ENCODE measurements at places on chromosomes 4 and X. TPM values are rescaled to one million over a fixed set of nuclear protein-coding genes. Genes with fewer than 3 reads are reported as not detected.
A peak's percentile ranks its signal among the peaks of the same experiment; 100 is the strongest.

Gene CTSO
- 23.6 TPM for total RNA-seq

Gene TCEAL2
- 0.26 TPM for total RNA-seq

Gene SPANXN4
- not detected for total RNA-seq

Gene ALPK1
- 50.2 TPM for total RNA-seq

Gene UPF3B
- 2.3 TPM for total RNA-seq

DNA sequence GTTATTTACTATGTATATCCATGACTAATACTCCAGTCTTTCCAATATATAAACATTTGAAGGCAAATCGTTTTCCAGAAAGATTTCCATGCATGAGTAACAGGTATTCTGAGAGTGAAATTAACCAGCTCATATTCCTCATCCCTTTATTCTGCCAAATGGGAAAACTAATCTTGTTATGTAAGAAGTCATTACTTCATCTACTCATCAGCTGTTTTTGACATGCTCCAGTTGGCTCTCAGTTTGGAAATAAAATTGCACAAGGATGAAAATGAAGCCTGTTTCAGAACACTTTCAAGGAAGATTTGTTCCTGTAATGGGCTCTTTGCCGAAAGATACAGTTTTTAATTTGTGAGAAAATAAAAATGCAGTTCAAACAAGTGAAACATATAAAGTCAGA, 121.9 kb downstream of the KCTD8 start:
- DNase-seq, result peak; percentile 32
- H3K4me3 ChIP-seq, result no peak overlapping the region
- H3K36me3 ChIP-seq, result no peaks in the 10 kb centered on the region
- H3K27ac ChIP-seq, result no peak overlapping the region

GRCh38 chr4:77352192-77352591, 195.2 kb downstream of the CCNG2 start:
- H3K27ac ChIP-seq, result no peak overlapping the region
- no peak for DNase-seq
- no peaks in the 10 kb centered on the region for H3K36me3 ChIP-seq
- no peaks in the 10 kb centered on the region for H3K27me3 ChIP-seq
- no peaks in the 10 kb centered on the region for H3K4me1 ChIP-seq

DNA sequence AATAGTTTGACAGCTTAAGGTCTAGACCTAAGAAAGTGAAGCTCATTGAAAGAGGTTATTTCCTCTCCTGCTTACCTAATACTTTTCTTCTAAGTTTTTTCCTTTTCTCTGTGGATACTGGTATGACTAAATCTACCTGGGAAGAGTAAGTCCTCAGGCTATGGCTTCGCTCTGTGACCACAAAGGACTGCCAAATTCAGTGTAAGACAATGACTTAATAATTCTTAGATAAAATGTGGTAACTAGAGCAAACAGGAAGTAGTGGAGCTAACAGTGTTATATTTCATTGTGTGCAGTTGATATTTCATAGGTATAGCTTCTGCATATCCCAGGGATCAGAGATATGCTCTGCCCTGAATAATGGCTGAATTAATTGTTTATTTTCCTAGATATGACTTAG, 418.9 kb downstream of the CCSER1 start:
- H3K27me3 ChIP-seq, result no peaks in the 10 kb centered on the region
- H3K4me1 ChIP-seq, result no peaks in the 10 kb centered on the region
- no peaks in the 10 kb centered on the region for H3K36me3 ChIP-seq
- no peak overlapping the region for H3K27ac ChIP-seq

GRCh38 chrX:50470103-50471031, at the start of gene DGKK:
TSS of gene DGKK (minus strand) at chrX:50470825. CDS start at chrX:50470678, 147 bp downstream.
- no peak for DNase-seq
- no peaks in the 10 kb centered on the region for H3K36me3 ChIP-seq
- no peak within 1 kb of the TSS for H3K4me3 ChIP-seq
- no peak within 1 kb of the TSS for H3K27ac ChIP-seq
- H3K4me1 ChIP-seq, result no peaks in the 10 kb centered on the region
- peaks cover 15% of the 10 kb centered on the region for H3K27me3 ChIP-seq

GRCh38 chr4:161132715-161133425, 1030.9 kb downstream of the FSTL5 start:
- H3K36me3 ChIP-seq, result no peaks in the 10 kb centered on the region
- no peak overlapping the region for H3K27ac ChIP-seq
- H3K4me3 ChIP-seq, result no peak overlapping the region
- DNase-seq, result no peak
- no peaks in the 10 kb centered on the region for H3K27me3 ChIP-seq

DNA sequence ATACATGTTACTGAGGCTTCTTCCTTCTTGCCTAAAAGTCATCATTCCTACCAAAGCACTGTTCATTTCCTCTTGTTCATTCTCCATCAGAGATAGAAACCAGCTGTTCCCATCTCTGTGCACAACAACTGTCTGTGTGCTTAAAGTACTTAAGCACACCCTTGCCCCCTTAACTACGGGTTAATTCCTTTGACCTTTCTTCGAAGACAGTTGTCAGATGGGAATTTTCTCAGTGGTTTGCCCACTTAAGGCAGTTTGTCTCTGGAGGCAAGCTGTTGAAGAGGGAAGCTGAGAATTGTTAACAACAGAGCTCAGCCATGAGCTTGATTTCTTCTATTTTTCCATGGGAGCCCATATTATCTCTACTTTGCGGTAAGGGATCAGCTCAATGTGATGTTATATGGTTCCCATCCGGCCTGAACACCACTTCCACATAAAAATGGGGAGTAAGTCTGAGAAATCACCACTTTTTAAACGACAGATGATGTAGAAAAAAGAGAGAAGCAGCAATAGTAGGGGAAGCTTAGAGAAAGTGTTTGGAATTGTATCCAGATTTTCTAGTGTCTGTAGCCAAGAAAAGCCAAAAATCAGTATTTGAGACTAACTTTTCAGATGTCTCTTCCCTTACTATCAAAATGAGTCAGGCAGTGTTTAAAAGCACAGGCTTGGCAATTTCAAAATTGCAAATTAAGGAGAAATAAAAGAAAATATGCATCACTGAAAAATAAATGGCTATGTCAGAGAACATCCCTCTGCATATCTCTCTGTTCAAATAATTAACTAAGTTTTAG, 194.4 kb downstream of the SLIT2 start:
- H3K27ac ChIP-seq, result no peak overlapping the region
- H3K36me3 ChIP-seq, result no peaks in the 10 kb centered on the region
- DNase-seq, result no peak
- H3K4me3 ChIP-seq, result no peak overlapping the region
- no peaks in the 10 kb centered on the region for H3K4me1 ChIP-seq

GRCh38 chr4:113888006-113888405, 91.4 kb downstream of the ARSJ start:
- no peak overlapping the region for H3K27ac ChIP-seq
- H3K27me3 ChIP-seq, result no peaks in the 10 kb centered on the region
- DNase-seq, result no peak
- H3K4me1 ChIP-seq, result peaks cover under 1% of the 10 kb centered on the region

GRCh38 chr4:178086320-178086719, 644.1 kb upstream of the AGA start:
- H3K27ac ChIP-seq, result no peak overlapping the region
- no peaks in the 10 kb centered on the region for H3K4me1 ChIP-seq
- no peaks in the 10 kb centered on the region for H3K36me3 ChIP-seq
- DNase-seq, result peak; percentile 0

- DNase-seq, result peak; percentile 86
- peak overlapping the region; percentile 76 for H3K27ac ChIP-seq
- H3K36me3 ChIP-seq, result no peaks in the 10 kb centered on the region
Observed at GRCh38 chrX:2707334-2707760, 16.3 kb downstream of the CD99 start.

- H3K36me3 ChIP-seq, result no peaks in the 10 kb centered on the region
- no peak overlapping the region for H3K27ac ChIP-seq
- H3K4me1 ChIP-seq, result no peaks in the 10 kb centered on the region
- H3K27me3 ChIP-seq, result no peaks in the 10 kb centered on the region
Observed at GRCh38 chr4:8791609-8792008, 80.0 kb downstream of the HMX1 start.

DNA sequence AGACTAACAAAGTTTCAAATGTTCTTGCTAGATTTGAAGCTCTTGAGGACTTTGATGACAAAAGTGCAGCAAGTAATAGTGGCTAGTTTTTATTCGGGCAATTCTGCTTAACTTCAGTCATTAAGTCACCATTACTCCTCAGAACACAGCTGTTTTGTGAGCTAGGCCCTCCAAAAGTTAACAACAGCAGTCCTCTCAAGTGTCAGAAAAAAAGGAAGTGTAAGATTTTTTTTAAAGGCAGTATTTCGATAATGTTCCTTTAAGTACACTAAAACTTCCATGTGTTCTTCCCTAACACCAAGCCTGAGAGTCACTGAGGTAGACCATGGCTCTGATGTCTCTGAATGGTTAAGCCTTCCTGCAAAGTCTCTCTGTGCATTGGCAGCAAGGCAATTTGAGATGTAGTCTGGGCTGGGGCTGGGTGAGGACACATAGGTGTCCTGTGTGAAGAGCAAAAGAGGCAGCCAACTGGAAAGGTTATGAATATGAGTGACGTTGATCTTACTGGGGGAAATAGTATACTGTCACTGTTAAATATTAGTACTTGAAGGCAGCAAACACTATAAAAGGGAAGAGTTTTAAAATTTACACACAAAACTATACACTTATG, 174.0 kb upstream of the MAP3K15 start:
- H3K4me1 ChIP-seq, result no peaks in the 10 kb centered on the region
- no peak for DNase-seq
- H3K27me3 ChIP-seq, result no peaks in the 10 kb centered on the region
- H3K27ac ChIP-seq, result no peak overlapping the region
- no peaks in the 10 kb centered on the region for H3K36me3 ChIP-seq

- no peak overlapping the region for H3K4me3 ChIP-seq
- no peaks in the 10 kb centered on the region for H3K27me3 ChIP-seq
- no peaks in the 10 kb centered on the region for H3K4me1 ChIP-seq
- no peak for DNase-seq
- no peaks in the 10 kb centered on the region for H3K36me3 ChIP-seq
Observed at GRCh38 chr4:189504220-189504619, 436.5 kb upstream of the FRG1 start.

DNA sequence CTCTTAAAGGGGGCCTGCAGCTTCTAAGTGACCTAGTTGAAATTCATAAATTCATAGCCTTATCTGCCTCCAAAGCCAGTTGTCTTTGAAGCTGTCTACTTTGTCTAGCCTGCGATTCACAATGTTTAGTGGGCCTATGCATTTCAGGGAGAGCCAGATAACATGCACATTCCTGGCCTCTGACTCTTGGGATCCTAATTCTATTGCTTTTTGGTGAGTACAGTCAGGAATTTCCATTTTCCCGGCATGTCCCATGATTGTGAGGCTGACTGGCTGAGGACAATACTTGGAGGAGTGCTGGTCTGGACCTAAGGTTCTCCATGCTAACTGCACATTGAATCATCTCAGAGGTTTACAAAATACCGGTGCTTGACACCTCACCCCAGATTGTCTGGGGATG, 155.0 kb downstream of the MSL3 start:
- no peaks in the 10 kb centered on the region for H3K4me1 ChIP-seq
- no peaks in the 10 kb centered on the region for H3K27me3 ChIP-seq
- peak; percentile 16 for DNase-seq

DNA sequence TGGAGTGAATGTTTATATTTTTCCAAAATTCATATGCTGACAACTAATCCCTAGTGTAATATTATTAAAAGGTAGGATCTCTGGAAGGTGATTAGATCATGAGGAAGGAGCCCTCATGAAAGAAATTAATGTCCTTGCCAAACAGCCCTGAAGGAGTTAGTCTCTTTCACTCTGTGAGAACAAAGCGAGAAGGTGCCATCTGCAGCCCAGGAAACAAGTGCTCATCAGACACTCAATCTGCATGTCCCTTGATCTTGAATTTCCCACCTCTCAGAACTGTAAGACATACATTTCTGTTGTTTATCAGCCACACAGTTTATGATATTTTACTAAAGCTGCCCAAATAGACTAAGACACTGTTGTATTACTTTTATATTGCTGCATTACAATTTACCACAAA, 1283.4 kb downstream of the PCDH7 start:
- DNase-seq, result no peak
- H3K4me1 ChIP-seq, result no peaks in the 10 kb centered on the region
- no peaks in the 10 kb centered on the region for H3K27me3 ChIP-seq

GRCh38 chr4:151908201-151908600, 147.4 kb upstream of the GATB start:
- no peak overlapping the region for H3K4me3 ChIP-seq
- H3K27ac ChIP-seq, result no peak overlapping the region
- no peaks in the 10 kb centered on the region for H3K36me3 ChIP-seq
- no peak for DNase-seq
- no peaks in the 10 kb centered on the region for H3K4me1 ChIP-seq
- H3K27me3 ChIP-seq, result no peaks in the 10 kb centered on the region

GRCh38 chr4:1309261-1310010, 19.7 kb downstream of the MAEA start:
- H3K27ac ChIP-seq, result peak overlapping the region; percentile 84
- H3K36me3 ChIP-seq, result peaks cover 11% of the 10 kb centered on the region
- H3K4me3 ChIP-seq, result peak overlapping the region; percentile 62
- peaks cover 10% of the 10 kb centered on the region for H3K4me1 ChIP-seq

DNA sequence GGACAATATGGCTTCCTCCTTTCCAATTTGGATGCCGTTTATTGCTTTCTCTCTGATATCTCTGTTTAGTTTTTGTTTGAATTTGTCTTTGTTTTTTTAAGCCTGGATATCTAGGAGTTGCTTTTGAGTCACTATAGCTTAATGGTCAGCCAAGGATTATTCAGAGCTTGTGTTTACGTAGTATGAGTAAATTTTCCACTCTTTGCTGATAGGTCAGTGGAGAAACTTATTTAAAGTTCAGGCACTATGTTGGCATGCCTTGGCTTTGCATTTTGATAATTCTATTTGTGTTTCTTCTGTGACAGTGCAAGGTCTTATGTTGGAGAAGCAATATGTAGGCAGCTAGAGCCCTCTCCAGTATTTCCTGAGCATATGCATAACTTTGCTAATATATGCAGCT, 315.2 kb downstream of the GRID2 start:
- H3K4me3 ChIP-seq, result no peak overlapping the region
- H3K36me3 ChIP-seq, result no peaks in the 10 kb centered on the region
- no peaks in the 10 kb centered on the region for H3K27me3 ChIP-seq
- no peaks in the 10 kb centered on the region for H3K4me1 ChIP-seq
- peak; percentile 36 for DNase-seq

DNA sequence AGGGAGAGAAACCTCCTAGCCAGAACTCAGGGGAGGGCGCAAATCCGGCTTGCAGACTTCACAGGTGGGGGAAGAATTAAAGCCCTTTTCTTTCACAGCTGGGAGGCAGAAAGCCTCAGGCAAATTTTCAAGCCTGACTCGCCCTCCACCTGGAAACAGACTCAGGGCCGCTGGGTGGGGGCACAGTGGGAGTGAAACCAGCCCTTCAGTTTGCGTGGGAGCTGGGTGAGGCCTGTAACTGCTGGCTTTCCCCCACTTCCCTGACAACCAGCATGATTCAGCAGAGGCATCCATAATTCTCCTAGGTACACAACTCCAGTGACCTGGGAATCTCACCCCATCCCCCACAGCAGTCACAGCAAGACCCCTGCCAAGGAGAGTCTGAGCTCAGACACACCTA, 206.9 kb upstream of the INTU start:
- no peaks in the 10 kb centered on the region for H3K4me1 ChIP-seq
- H3K4me3 ChIP-seq, result no peak overlapping the region
- H3K27me3 ChIP-seq, result no peaks in the 10 kb centered on the region
- no peak for DNase-seq
- no peak overlapping the region for H3K27ac ChIP-seq
